Peyer's patch (tissue), 4 donors: ENCODE measurements at places on chromosomes 3 and 15.

DNA sequence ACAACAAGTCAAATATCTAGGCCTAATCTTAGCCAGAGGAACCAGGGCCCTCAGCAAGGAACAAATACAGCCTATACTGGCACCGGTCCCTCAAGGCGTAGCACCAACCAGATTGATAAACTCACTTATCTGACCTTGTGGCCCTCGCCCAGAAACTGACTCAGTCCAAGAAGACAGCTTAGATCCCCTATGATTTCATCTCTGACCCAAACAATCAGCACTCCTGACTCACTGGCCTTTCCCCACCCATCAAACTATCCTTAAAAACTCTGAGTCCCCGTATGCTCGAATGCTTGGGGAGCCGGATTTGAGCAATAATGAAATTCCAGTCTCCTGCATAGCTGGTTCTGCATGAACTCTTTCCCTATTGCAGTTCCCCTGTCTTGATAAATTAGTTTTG lies 1.6 kb upstream of the SORD start:
- DNase-seq: no peak

DNA sequence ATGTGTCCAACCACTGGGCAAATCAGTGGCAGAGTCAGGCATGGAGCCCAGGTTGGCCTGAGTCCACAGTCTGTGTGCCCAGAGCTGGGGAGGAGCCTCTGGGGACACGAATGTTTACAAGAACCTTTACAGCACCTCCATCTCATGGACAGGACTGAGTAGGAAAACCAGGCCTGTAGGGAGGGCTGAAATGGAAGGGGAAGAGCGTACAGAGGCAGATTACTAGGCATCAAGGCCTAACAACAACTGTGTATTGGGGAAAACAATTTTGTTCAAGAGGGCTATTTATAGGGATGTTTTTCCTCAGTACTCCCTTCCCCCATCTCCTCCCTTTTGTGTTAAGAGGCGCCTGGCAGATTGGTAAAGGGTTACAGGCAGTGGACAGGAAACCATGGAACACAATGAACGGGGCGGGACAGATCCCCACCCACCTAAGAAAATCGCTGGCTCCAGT lies 15.1 kb upstream of the ARHGAP31 start:
- no peak for DNase-seq

DNA sequence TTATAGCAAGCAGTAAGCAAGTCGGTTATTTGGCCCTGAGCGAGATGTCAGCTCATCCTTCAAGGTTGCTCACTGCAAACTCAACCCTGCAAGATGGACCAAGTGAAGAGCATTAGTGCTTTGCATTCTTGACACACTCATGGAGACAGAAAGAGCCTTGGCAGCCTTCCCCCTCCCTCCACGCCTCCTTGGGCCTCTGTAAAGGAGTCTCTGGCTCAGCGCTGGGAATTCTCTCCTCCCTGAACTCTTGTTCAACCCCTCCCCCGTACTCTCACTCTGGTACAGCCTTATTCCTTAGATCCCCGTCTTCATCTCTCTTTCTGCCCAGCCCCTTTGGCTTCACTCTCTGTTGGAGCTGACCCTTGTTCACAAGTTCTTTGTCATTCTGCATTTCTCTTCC lies 2.2 kb upstream of the CX3CR1 start:
- DNase-seq: no peak

DNA sequence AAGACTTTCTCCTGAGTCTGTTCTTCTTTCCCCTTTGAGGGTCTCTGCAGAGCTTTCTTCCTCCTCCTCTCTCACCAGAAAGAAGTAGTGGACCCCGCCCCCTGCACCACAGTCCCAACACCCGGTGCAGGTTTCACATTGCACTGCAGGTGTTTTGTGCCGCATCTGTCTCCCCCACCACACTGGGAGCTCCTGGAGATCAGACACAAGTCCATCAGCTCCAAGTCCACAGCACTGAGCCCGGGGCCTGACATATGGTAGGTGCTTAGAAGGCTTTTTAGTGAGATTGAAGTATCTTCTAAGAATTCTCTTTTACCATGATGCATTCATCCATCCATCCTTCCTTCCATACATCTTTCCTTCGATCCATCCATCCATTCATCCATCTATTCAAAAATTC lies 9.8 kb downstream of the STRA6 start:
- no peak for DNase-seq

- DNase-seq: no peak
Measured at GRCh38 chr3:26712211-26713026, 89.8 kb downstream of the LRRC3B start.

DNA sequence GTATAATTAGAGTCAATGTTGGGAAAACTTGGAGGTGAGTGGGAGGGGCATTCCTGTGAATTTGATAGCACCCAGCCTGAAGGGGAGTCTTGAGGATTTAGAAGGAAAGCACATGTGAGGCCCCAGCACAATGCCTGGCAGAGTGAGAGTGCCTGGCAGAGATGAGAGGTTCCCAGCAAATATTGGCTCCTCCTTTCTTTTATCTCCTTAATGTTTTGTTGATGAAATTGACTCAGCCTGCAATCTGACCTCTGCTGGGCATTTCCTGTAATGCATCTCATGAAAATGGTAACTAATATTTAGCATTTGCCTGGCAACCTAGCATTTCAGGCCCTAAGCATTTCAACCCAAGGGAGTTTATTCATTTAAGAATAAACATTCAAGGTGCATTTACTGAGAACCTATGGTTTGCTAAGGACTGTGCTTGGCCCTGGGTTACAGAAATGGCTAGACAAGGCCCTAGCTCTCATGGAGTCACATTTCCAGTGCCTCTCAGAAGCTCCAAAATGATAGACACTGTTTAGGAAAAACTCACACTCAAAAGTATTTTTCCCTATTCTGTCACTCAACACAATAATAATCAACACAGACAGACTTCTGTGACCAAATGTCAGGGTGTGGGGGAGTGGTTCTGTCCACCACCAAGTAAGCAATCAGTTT lies 19.0 kb downstream of the PDHB start:
- peak; percentile 76 for DNase-seq

DNA sequence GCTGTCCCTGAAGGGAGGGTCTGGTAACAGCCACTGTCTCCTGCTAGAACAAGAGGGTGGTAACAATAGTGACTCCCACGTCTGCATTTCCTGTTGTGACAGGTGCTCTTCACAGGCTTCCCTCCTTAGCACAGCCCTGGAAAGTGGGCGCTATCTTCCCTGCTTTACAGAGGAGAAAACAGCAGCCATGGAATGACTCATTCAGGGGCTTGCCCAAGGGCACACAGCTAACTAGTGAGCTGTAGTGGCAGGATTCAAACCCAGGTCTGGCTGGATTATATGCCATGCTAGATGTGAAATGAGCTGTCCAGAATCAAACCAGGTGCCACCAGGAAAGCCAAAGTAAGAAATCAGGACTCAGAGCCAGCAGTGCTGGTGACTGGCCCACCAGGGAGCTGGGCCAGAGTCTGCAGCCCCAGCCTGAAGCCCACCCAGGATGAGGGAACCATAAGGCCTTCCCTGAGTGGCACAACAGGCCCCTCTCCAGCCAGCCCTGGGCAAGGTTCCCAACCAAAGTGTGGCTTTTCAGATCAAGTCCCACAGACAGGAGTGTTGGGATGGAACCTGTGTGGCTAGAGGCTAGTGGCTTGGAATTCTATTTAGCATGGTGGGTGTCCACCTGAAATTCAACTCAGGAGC lies 102.4 kb downstream of the ETFA start:
- no peak for DNase-seq

GRCh38 chr3:190301591-190301990 lies 20.7 kb downstream of the CLDN1 start:
- DNase-seq: no peak

GRCh38 chr3:172186607-172187006 lies 147.2 kb downstream of the FNDC3B start:
- DNase-seq: no peak

- DNase-seq: no peak
Measured at GRCh38 chr3:127714125-127714571, 41.4 kb downstream of the ABTB1 start.

DNA sequence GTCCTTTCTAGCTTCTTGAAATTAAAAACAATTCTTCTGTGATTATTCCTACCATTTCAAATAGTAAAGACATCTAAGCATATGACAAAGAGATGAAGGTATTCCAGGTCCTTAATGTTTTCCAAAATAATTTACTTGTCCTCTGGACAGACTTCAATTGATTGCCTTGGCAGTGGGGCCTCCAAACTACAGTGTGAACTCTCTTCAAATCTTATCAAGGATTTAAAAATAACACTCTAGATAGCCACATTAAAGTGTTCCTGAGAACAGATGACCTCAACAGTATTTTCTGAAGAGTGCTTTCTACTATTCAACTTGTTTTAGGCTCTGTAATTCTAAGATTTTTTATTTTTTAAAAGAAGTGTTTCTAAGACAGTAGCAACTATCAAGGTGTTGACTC lies 7.9 kb upstream of the MLF1 start:
- DNase-seq: no peak

GRCh38 chr3:67030785-67031740 lies 33.0 kb downstream of the KBTBD8 start:
- no peak for DNase-seq

GRCh38 chr15:63896336-63897115 lies 62.8 kb upstream of the HERC1 start:
- peak; percentile 70 for DNase-seq

DNA sequence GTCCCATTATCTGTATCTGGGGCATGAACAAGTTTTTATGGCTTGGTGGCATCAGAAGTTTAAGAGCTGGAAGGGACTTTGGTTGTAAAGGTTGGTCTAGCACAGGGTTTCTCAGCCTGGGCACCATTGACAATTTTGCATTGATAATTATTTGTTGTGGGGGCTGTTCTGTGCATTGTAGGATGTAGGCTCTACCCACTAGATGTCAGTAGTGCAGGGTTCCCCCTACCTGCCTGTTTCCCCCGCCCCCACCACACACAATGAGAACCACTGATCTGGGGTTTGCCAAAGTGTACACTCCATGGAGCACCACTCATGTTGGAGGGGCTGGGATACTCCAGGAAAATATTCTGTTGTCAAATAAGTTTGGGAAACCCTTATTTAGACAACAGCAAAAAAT lies 42.7 kb downstream of the PLCL2 start:
- DNase-seq: no peak

DNA sequence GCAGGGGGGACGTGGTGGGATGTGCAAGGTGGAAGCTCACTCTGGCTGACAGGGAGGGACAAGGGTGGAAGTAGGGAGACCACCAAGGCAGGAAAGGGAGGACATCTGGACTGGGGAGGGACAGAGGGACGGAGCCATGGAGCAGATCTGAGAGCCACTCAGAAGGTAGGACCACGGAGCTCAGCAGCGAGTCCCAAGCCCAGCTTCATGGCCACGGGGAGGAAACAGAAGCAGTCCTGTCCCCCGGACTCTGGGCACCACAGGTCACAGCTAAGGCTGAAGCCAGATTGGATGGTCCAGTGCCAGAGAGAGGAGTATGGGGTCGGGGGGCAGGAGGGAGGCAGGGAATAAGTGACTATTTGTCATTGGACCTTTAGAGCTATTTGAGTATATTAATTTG lies 220.1 kb downstream of the TBC1D2B start:
- DNase-seq: no peak

GRCh38 chr15:74776821-74777768 lies 4.8 kb upstream of the CSK start:
- peak; percentile 78 for DNase-seq

- peak; percentile 9 for DNase-seq
Measured at GRCh38 chr3:128345196-128345595, 121.5 kb downstream of the DNAJB8 start.

GRCh38 chr3:122800031-122800430 lies 5.2 kb downstream of the SLC49A4 start:
- DNase-seq: no peak

DNA sequence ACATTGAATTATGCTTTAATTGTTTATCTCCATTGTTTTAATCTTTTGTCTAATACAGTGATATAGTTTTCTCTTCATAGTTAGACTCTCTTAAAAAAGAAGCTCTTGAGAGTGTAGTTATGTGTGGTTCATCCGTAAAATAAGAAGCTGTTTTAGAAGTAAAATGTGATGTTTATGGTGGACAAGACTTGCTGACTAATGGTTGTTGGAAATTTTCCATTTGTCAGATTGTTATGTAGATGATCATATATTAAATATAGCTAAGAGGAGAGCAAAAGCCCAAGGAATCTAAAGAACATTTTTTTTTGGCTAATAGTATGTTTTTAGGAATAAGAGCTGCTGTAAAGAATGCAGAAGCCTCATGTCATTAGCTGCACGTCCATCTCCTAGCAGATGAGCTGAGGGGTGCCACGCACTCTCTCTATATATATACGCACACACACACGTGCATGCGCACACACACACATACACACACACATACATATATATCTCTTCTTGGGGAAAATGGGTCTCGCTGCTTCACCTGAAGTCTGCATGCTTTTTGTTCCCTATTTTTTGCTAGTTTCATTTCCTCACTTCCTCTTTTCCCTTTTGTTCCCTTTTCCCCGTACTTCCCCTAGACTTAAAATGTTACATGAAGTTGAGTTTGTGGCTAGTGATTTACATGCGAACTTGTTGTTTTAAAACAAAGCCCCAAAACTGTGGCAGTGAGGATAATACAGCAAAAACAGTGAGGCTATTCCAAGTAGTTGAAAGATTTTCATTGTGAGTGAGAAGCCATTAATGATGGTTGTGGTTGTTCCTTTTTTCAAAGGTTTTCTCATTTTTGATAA lies 107.8 kb downstream of the MBNL1 start:
- peak; percentile 81 for DNase-seq

DNA sequence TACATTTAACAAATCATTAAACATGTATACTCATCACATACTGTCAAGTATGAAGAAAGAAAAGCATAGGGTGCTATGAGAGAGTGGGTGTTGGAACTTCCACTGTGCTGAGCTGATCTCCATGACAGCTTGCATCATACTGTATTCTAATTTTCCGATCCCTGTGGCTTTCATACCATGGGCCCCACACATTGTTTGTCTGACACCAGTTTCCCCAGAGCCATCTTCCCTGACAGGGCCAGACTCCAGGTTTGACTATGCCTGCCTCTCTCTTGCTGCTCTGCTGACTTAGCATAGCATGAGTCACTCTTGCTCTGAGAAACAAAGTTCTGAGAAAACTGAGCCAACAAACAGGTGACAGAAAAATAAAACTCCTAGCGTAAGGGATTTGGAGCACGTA lies 37.0 kb upstream of the CASR start:
- no peak for DNase-seq

GRCh38 chr3:89303701-89304100 lies 196.3 kb downstream of the EPHA3 start:
- no peak for DNase-seq

DNA sequence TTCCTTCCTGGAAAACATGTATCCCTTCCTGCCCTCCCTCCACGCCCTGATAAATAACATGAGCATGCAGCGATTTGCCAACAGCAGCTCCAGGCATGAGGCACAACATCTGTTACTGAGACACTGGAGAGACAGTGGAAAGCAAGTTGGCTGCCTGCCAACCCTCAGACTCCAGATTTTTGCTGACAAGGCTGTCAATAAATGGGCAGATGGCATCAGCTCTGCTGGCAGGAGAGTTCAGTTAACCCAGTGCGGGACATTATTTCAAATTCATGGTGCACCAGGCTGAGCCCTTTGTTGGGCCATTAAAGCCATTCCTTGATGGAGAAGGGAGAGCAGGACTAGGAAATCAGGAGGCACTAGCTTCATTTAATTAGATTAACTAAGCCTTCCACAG lies 293.3 kb downstream of the MEX3B start:
- DNase-seq: peak; percentile 54

GRCh38 chr3:14933820-14934425 lies 13.5 kb upstream of the NR2C2 start:
- DNase-seq: no peak
